PC-9 (cell line): ENCODE measurements at places on chromosomes 4 and X.
A peak's percentile ranks its signal among the peaks of the same experiment; 100 is the strongest.

GRCh38 chr4:139913995-139914598 lies 239.9 kb downstream of the MAML3 start:
- no peak for DNase-seq

DNA sequence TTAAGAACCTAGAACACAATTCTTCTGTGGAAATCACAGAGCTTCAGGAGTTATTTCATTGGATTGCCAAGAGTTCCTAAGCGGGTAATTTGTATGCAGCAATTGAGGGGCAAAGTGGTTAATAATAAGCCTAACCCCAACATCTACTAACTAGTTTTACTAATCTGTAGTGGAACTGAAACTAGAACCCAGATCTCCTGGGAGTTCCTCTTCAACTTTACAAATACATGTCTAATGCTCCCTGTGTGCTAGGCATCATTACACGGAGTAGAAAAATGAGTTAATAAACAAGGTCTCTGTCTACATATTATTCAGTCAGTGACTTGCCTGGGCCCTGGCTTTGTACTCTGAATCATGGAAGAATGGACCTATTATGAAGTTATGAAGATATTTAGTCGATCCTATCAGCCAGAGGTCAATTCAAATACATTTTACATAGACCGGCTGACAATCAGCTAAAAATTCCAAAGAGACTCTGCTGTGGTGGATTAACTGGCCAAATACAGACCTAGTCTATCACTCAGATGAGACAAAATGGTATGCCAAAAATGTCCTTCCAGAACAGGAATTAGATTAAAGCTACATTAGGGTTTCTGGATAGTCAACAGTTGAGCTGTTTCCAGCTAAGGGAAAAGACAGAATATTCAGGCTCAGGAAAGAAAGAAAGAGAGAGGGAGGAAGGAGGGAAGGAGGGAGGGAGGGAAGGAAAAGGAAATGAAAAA lies 326.0 kb downstream of the FBXW7 start:
- DNase-seq: no peak

DNA sequence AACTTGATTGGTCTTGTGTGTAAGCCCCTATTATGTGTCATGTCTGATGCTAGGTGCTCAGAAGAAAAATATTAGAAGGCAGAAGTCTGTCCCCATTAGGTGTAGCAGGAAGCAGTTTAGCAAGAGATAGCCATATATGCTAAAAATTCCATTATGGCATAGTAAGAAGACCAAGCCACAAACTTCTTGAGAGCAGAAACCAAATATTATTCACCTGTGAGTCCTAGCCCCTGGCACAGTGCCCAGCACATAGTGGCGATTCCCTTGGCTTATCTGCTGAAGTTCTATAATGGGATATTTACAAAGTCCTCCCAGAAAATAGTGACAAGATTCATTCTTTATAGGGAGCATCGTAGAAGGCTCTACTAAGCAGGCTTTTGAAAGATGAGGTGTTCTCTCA lies 174.4 kb downstream of the RAB28 start:
- no peak for DNase-seq

GRCh38 chr4:168540503-168541265 lies 43.8 kb downstream of the PALLD start:
- DNase-seq: no peak

DNA sequence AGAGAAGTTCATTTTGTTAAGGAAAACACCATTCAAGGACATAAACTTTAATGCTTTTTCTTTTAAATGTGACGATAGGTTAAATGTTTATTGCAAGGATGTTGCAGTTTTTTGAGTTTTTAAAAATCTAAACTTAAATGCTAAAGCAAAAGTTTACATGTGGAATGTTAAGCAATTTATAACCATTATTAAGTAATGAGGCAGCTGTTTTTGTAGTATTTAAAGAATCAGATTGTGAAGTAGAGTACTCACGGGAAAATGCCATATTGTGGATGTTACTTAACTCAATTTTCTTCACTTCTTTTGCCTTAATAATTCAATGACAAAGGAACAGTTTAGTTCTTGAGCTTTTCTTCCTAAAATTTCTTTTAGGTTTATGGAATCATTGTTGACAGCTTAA lies 43.5 kb downstream of the UBE2K start:
- no peak for DNase-seq

GRCh38 chr4:81494031-81494431 lies 22.3 kb upstream of the RASGEF1B start:
- no peak for DNase-seq

DNA sequence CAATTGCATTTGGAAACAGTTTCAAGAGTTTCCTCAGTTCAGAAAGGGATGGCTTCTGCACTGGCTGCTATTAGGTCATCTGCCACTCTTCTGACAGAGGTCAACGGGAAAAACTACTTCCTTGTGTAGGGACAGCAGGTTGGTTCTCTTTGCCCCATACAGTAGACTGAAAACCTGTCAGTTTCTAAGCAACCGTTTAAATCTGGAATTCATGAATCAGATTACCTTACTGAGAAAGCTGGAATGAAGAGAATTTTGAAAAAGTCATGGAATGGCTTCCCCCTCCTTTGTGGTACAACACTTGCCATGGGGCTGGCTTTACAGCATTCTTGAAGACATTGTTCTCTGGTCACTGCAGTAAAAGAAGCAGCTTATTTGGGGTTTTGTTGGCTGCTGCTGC lies 240.3 kb downstream of the IL1RAPL2 start:
- peak; percentile 27 for DNase-seq

DNA sequence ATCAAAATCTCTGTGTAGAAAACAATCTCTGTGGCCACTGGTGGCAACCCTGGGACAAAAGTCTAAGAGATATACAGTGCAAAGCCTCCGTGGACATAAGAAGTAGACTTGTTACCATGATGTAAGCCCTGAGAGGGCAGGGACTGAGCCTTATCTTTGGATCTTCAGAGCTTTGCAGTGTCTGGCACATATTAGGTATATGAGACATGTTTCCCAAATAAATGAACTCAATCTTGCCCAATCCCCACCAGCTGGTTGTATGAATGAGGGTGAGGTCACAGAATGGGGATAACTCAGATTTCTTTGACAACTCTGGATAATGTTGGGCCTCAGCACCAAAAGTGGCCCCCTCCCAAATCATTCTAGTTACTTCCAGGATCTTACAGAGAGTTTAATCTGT lies 511.4 kb upstream of the DIPK2B start:
- no peak for DNase-seq
